ENCODE measurements at places on chromosomes 11 and 22. TPM values are rescaled to one million over a fixed set of nuclear protein-coding genes. Genes with fewer than 3 reads are reported as not detected.

RASL10A gene
- not detected for total RNA-seq

SLC22A9 gene
- total RNA-seq = not detected

UPB1 gene
- total RNA-seq = under 0.01 TPM

TPH1 gene
- under 0.01 TPM for total RNA-seq

APOA1 gene
- not detected for total RNA-seq

P4HA3 gene
- total RNA-seq = 2.6 TPM

MUC6 gene
- not detected for total RNA-seq

RSF1 gene
- total RNA-seq = 46.2 TPM

- DNase-seq = no peak
Measured at GRCh38 chr22:32144496-32145274, 14.4 kb downstream of the C22orf42 start.

DNA sequence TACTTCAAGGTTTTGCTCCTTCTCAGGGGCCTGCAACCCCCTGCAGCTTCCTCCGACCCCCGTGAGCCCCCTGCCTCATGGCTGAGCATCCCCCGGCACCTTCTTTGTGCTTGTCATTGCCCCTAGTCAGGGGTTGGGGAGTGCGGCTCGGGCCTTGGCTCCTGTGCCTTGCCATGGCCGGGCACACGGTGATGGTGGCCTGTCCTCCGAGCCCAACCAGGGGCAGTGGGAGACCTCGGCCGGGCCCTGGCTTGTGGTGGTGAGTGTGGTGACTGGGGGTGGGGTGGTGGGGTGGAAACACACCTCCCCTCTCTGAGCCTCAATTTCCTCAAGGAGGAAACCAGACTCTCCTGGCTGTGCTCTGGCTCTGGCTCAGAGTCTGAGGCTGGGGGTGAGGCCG, 1.5 kb upstream of the MRGPRG start:
- DNase-seq = no peak

GRCh38 chr11:44316659-44317240, 6.8 kb upstream of the ALX4 start:
- DNase-seq = no peak

DNA sequence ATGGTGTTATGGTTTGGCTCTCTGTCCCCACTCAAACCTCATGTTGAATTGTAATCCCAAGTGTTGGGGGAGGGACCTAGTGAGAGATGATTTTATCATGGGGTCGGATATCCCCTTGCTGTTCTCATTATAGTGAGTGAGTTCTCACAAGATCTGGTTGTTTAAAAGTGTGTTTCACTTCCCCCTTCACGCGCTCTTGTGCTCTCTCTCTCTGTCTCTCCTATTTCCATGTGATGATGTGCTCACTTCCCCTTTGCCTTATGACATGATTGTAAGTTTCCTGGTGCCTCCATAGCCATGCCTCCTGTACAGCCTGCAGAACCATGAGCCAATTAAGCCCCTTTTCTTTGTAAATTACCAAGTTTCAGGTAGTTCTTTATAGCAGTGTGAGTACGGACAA, 765.1 kb downstream of the KCNA4 start:
- DNase-seq = no peak

DNA sequence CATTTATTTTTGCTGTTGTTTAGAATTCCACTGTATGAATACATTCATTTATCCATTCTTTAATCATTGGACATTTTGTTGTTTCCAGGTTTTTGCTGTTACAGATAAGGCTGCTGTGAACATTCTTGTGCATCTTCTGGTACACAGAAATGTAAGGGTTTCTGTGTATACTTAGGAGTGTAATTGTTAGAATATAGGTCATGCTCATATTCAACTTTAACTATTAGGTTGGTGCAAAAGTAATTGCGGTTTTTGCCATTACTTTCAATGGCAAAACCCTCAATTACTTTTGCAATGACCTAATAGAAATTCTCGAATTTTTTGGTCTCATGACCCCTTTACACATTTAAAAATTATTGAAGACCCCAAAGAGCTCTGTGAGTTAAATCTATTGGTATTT, 17.3 kb downstream of the ACER3 start:
- DNase-seq = no peak

- DNase-seq = peak; percentile 40
Measured at GRCh38 chr11:102289592-102289991, 27.7 kb upstream of the BIRC3 start.

DNA sequence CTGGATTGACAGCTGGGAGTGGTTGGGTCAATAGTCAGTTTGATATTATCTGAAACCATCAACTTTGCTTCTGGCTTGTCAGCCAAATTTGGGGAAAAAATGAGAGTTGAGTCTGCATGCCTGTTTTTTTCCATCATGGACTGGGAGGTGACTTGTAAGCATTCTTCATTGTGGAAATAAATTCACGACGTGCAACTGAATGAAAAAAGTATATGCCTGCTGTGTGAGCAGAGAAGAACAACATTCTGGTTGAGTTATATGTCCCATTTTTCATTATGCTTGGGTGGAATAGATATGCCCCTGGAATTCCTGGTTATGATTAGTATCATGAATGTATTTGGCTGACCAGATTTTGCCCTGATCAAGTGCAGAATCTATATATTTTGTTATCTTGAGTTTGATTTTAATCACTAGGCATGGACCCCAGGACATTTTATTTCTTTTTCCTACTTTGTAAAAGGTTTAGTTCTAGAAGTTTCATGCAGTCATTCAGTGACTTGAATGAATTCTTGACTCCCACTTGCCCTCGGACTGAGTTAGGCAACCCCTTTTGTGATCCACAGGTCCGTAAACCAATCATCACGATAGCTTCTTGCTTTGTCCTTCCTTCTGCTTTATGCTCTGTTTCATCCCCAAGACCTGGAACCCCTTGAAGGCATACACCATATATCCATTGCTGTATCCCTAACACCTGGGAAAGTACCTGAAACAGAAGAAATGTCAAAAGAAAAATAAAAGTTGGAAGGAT, 205.8 kb downstream of the NAV2 start:
- DNase-seq = peak; percentile 12

DNA sequence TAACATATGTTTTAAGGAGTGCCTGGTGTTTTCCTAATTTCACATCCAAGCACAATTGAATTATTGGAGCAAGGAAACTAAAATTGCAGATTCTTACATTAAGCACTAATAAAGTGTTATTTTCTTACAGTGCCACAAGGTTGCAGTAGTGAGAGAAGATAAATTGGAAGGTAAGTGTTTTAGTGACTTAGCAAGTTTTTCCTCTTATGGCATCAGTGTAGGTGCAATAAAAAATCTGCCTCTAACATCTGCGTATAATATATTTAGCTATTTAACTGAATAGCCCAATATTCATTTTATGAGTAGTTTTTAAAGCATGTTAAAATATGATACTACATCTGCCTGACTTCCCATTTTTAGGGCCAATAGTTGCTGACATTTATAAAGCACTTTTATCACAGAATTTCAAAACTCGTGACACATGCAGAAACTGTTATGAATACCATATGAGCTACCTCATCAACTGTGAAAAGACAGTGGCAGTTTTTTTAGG, 19.0 kb downstream of the POLD3 start:
- DNase-seq = peak; percentile 91

GRCh38 chr11:33507967-33508366, 192.7 kb downstream of the C11orf91 start:
- peak; percentile 74 for DNase-seq

DNA sequence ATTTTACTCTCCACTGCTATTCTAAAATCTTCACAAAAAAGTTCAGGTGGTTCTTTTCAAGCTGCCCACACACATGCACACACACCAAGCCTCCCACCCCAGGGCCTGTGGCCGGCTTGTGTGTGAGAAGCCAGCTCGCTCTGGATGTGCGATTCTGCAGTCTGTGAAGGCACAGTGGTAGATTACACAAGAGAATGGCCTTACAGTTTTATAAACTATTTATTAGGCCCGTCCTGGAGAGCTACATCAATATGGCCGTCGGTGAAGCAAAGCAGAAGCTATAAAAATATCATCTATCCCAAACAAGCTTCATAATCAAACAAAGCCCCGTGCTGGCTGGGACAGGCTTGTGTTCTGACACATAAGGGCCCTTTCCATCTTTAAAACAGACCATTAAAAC, 240.5 kb downstream of the OPCML start:
- DNase-seq = no peak
